KG1 (cell line): ENCODE measurements at places on chromosomes 6 and 20.

DNA sequence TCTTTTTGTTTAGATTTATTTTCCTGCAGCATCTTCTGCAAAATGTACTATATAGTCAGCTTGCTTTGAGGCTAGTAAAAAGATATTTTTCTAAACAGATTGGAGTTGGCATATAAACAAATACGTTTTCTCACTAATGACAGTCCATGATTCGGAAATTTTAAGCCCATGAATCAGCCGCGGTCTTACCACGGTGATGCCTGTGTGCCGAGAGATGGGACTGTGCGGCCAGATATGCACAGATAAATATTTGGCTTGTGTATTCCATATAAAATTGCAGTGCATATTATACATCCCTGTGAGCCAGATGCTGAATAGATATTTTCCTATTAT lies 3.2 kb downstream of the FOXC1 start:
- DNase-seq, result no peak

DNA sequence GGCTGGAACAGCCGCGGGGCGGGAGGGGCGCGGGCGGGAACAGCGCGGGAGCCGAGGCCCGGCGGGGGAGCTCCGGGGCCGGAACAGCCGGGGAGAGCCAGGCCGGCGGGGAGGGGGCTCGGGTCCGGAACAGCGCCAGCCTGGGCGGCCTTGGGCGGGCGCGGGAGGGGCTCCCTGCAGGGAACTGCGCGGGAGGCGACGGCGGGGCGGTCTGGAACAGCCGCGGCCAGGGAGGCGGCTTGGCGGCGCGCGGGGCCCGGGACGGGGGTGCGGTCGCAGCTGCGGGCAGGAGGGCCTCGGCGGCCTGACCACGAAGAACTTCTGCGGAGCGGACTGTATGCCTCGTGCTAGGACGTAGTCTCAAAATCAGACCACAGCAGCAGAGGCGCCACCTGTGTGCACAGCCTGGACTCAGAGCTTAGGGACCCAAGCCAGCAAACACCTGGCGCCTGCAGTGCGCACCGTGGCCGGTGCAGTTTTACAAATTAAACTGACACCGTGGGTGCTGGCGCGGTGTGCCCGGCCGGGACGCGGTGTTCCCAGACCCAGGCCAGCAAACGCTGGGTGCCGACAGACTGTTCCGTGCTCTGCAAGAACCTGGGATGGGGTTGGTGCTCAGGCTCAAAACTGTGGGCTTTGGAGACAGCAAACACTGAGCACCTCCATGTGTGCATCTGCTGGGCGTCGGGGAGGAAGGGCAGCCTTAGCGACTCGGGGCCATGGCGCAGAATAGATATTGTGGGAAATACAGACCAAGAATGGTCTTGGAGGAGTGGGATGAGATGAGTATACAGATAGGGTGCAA lies 572 bp downstream of the ZNF341 start:
- peak; percentile 93 for DNase-seq

- DNase-seq, result no peak
Measured at GRCh38 chr6:36753671-36754405, 56.2 kb downstream of the RAB44 start.

GRCh38 chr6:157240960-157241311 lies 82.4 kb downstream of the TMEM242 start:
- no peak for DNase-seq

GRCh38 chr20:3563548-3564177 lies 92.8 kb downstream of the ATRN start:
- peak; percentile 42 for DNase-seq

DNA sequence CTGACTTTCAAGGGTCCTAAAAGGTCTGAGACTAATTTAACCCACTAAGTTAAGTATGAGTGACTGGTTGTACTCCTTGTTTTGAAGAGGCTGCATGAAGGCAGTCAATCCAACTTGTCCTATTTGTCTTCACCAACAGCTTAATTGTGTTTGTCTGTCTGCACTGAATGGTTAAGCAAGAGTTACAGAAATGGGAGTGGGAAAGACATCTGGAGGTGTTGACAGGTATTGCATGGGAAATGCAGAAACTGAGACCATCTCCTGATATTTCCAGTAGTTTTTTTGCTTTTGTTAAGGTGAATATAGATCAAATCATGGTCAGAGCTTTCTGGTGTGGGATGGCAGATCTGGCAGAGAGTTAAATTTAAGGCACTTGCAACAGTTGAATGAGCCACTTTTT lies 6.5 kb downstream of the FUT9 start:
- DNase-seq, result no peak

GRCh38 chr6:148758492-148758891 lies 11.7 kb downstream of the UST start:
- peak; percentile 51 for DNase-seq

- DNase-seq, result no peak
Measured at GRCh38 chr6:4319981-4320683, 184.8 kb upstream of the ECI2 start.

- DNase-seq, result no peak
Measured at GRCh38 chr20:10466855-10467254, 31.8 kb downstream of the SLX4IP start.

DNA sequence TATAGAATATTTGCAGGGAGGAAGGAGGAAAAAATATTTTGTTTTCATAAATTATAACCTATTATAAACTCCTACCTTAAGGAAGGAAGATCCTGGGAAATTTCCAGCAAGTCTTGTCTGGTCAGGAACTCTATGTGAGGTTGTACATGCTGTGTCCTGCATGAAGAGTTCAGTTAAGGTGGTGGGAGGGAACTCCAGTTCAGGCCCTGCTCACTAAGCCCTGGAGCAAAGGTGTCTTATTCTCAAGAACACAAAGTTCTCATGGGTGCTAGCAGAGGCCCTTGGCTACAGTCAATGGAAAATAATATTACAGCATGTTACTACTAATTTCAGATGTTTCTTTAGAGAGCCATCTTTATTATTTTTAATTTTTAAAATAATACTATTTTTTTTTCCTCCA lies 3.8 kb upstream of the OGFRL1 start:
- no peak for DNase-seq

DNA sequence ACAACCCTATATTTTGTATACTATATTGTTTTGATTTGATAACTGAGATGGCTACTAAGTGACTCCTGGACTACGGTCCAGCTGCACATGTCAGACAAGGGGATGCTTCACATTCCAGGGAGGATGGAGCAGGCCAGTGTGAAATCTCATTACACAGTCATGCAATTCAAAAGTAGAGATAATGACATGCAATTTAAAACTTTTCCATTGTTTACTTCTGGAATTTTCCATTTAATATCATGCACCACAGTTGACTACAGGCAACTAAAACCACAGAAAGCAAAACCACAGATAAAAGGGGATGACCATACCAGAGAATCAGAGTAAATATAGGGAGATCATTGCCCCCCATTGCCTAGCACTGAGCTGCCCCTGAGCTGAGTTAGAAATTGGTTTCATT lies 366.4 kb downstream of the BTBD9 start:
- DNase-seq, result no peak

GRCh38 chr6:43504756-43505593 lies 5.2 kb downstream of the LRRC73 start:
- DNase-seq, result no peak

- no peak for DNase-seq
Measured at GRCh38 chr6:2632976-2633584, 117.6 kb downstream of the MYLK4 start.

DNA sequence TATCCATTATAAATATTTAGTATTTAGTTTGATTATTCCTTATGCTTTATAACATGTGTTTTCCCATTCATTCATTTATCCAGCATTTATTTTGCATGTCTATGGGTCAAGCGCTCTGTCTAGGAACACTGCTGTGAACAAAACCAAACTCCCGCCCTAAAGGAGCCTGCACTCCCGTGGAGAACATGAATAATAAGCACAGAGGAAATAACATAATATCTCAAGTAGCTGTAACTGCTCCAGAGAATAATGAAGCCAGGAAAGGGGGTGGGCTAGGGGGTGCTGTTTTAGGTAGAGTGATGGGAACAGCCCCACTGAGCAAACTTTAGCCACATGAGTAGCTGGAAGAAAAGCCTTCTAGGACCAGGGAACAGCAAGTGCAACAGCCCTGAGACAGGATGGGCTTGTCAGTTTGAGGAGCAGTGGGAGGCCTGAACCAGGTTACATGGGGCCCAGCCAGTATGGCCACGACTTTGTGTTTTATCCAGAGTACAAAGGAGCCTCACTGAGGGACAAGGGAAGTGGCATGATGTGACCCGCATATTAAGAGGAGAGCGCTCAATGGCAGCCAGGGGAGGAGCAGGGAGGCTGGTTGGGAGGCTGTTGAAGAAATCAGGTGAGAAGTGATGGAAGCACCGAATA lies 24.4 kb upstream of the PRND start:
- no peak for DNase-seq

GRCh38 chr6:30889921-30890645 lies 5.8 kb downstream of the DDR1 start:
- no peak for DNase-seq
